Head of caudate nucleus (tissue), 42 donors: ENCODE measurements at places on chromosomes 6 and 20.

DNA sequence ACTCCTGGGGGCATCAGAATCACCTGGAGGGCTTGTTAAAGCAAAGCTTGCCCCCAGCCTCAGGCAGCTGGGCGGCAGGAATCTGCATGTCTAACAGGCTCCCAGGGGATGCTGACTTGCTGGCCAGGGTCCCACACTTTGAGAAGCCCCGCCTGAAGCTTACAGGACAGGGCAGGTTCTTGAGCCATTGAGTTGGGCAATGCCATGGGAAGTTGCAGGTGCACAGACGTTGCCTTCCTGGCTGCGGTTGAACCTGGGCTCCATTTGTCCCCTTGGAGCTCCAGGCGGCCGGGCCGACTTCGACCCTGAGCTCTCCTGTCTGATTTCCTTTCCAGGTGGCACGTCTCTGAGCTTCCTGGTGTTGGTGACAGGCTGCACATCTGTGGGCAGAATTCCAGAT, 46.8 kb downstream of the SYNJ2 start:
- DNase-seq = no peak

- DNase-seq = no peak
These were observed 32.7 kb downstream of the SAYSD1 start for GRCh38 chr6:39082310-39082709.

GRCh38 chr20:17910828-17911294, 57.7 kb downstream of the SNX5 start:
- DNase-seq = no peak

- DNase-seq = no peak
These were observed 66.3 kb downstream of the RBM38 start for GRCh38 chr20:57457243-57458095.

DNA sequence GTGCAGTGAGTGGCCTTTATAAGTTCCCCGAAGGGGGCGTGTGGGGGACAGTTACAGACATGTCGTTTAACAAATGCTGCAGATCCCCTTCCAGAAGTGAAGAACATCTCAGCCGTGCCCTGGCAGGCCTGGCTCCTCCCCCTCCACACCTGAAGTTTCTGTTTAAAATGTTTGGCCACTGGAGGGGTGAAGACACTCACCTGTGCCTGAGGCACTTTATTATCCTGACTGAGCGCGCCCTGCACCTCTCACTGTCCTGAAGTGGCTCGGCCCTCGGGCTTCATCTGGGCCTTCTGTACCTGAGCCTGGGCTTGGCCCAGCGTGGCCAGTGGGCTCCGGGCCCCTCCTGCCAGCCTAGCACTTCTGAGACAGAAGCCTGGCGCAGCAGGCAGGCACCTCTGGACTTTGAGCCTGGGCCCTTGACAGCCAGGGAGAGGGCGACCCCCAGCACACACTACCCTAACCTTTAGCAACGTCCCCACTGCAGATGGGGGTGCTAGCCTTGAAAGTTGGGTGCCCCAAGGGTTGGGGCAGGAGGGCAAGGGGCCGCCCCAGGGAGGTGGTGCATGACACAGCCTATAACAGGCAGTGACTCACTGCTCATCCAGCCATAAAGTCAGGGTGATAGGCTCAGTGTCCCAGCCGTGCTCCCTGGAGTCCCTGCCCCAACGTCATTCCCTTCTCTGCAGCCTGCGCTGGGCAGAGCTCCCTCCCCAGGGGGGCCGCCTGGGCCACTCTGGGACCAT, 13.6 kb upstream of the GATA5 start:
- DNase-seq = no peak

DNA sequence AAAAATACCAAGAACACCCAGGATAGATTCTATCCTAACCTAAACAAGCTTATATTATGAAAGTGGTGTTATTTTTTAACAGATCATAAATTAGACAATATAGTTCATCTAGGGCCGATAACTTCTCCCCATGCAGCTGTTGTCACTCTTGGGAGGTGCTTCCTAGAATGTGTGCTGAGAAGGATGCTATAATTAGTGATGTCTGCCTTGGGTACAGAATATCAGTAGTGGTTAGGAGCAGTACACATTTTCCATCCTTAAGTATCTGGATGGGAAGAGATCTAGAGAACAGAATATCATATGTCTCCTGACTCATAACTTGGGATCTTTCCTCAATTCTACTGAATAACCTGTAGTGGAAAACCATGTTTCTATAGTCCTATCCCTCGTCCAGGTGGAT, 214.5 kb downstream of the BCKDHB start:
- no peak for DNase-seq

- DNase-seq = no peak
These were observed 439 bp upstream of the F13A1 start for GRCh38 chr6:6320901-6321300.

DNA sequence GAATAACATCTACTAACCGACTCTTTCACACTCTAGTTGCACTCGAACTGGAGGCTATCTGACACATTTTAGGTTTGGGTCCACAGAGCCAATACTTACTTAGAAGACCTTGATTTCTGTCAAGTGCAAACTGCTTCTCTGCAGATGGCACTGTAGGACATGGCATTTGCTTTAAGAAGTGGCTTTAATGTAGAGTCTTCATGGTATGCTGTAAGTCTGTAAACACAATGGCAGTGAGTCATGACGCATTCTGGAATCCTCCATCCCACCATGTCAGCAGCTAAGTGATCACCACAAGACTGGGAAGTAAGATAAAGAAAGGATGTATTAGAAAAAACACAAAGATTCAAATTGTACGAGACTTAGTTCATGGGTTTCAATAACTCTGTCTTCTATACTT, 377.0 kb upstream of the NOX3 start:
- no peak for DNase-seq
